ENCODE measurements at places on chromosomes 2 and 18.
A peak's percentile ranks its signal among the peaks of the same experiment; 100 is the strongest.

DNA sequence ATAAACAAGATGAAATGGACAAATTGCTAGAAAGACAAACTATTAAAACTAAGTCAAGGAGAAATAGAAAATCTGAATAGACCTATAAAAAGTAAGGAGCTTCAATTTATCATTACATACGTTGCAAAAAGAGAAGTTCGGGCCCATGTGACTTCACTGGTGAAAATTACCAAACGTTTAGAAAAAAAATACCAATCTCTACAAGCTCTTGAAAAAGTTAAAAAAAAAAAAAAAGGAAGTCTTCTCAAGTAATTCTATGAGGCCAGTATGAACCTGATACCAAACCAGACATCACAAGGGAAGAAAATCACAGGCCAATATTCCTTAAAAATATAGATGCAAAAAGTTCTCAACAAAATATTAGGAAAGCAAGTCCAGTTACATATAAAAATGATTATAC, 20.2 kb upstream of the ACVR2A start:
- DNase-seq = no peak

DNA sequence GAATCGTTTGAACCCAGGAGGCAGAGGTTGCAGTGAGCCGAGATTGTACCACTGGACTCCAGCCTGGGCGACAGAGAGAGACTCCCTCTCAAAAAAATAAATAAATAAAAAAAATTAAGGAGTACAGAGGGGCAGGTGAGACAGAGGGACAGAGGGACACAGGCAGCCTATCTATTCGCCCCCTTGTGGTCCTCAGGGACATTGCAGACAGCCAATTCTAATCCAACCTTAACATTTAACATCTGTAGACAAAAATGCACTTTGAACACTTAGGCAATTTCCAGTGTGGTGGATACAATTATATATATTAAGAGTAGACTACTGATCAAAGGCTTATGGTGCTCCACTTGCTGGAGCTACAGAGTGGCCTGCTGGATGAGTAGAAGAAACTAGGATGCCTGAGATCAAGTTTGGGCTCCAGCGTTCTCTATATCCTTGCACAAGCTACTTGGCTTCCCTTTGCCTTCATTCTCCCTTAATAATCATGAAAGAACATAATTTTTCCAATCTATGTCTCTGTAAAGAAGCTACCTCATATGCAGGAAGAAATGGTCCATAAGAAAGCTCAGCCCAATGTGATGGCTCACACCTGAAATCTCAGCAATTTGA, 8.2 kb upstream of the SMARCAL1 start:
- DNase-seq = no peak

- DNase-seq = no peak
Measured at GRCh38 chr2:120709608-120710041, 26.0 kb upstream of the GLI2 start.

DNA sequence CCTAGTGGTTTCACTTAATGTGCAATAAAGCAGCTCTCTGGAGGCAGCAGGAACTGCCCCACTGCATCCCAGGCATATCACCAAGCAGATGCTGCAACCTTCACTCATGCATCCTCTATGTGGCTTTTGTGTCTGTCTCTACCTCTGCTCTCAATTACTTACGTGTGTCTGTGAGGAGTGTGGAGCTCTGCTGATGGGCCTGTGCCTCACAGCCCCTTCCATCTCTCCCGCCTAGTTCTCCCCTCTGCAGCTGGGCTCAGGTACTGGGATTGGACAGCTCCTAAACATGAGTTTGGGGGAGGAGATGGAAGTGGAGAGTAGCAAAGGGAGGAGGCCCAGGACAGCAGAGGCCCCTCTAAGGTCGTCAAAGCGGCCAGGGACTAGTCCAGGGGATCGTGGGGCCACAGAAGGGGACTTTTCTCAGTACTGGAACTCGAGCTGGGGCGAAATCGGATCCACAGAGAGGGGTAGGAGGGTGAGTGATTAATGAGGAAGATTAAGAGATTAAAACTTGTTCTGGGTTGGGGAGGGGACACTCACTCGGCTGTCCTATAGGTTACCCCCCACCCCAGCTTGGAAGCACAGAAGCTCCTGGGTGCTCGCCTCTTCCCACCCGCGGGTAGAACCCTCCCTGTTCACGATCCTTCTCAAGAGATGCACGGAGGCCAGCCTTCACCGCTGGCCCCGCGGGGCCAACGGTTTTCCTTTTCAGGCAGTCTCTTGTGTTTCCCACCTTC, 2.1 kb upstream of the LBX2 start:
- no peak for DNase-seq

DNA sequence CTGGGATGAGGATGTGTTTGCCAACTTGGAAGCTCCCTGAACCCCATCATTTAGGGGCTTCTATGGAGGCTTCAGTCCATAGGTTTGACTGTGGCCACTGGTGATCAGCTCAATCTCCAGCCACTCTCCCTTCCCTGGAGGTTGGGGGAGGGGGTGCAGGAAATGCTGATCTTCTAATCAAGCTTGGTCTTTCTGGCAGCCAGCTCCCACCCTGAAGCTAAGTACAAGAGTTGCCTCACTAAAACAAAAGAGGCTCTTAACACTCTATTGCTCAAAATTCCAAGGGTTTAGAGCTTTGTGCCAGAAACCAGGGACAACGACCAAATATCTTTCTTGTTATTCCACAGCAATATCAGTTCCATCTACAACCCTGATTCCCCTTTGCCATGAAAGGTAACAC, 19.4 kb upstream of the MPPE1 start:
- no peak for DNase-seq

DNA sequence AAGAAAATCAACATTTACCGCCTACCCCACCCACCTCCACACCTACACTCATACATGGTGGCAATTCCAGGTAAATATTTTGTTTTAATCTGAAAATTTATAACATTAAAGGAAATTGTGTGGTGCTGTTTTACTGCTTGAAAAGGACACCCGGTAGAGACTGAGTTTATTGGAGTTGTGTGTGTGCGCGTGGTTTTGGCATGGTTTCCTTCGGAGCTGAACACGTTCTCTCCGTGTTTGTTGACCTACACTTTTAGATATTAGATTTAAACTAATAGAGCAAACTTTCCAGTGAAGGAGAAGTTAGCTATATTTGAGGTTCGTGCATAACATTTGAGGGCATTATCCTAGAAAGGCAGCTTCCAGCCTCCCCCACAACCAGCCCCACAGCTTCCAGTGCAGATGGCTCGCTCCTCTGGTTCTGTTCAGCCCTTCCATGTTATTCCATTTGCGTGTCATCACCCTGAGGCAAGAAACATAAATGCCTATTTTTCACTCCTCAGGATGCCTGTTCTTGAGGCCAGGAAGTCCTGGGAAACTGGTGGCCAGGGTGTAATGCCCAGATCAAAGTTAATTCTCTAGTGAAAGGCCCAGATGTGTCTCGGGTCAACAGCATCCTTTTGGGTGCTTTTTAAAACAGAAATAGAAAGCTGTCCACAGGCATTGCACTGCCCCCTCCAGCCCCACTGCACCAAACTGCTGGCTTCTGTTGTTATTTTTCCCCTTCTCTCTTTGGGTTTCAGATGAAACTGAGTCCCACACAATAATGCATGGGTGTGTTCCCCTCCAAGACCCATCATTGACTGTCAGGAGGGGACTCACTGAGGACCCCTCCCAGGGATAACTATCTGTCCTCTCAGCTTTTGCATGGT, 190.2 kb downstream of the SETBP1 start:
- DNase-seq = no peak

- DNase-seq = no peak
Measured at GRCh38 chr2:19120181-19120580, 238.2 kb downstream of the OSR1 start.

DNA sequence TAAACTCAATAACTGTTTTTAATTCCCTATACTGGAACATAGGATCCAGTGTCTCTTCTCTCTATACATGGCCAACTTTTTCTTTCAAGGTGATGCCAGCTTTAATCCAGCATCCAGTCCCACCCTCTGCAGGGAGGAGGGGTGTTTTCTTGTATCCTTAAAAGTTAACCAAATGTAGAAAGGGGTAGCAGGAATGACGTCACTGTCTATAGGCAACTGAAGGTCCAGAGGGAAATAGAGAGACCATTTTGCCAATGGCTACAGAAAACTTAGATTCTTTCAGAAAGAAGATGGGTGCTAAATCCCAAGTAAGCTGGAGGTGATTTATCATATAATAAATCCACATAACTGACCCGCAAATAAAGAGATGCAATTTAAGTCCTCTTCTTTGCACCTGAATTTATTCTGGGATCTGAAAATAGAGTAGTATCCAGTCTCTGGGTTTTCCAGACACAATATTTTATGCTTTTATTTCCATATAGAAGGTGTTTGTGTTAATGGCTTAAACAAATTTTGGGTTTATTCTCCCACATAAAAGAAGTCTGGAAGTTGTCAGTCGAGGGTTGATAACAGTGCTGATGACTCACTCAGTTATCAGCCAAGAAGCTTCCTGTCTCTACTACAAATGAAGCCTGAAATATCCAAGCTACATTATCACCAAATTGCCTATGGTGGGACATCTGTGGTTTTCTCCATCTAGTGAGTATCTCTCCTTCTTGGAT, 5.7 kb upstream of the DNER start:
- no peak for DNase-seq

- no peak for DNase-seq
Measured at GRCh38 chr2:231800493-231801091, 14.3 kb downstream of the COPS7B start.

GRCh38 chr2:85439986-85440385, 21.5 kb downstream of the SH2D6 start:
- DNase-seq = no peak

- no peak for DNase-seq
Measured at GRCh38 chr2:7467782-7468447, 550.7 kb downstream of the RNF144A start.

GRCh38 chr18:75125382-75126331, 83.3 kb downstream of the PTGR3 start:
- DNase-seq = no peak

DNA sequence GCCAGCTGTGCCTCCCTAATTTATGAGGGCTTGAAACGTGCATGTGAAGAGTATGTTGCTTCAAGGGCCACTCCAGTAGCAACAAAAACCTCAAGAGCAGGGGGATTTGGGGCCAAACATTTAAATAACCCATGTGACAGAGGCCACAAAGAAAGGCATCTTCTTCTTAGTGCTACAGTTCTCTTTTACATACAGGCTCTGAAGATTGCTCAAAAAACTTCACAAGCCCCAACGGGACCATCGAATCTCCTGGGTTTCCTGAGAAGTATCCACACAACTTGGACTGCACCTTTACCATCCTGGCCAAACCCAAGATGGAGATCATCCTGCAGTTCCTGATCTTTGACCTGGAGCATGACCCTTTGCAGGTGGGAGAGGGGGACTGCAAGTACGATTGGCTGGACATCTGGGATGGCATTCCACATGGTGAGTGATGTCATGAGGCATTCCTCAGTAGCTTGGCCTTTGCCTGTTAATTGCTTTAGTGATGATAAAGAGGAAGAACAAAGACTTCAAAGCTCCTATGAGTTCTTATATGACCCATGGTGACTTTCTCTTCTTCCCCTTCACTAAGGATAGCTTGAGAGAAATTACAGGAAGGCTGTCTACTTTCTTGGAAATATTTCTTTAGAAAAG, 40.1 kb downstream of the NRP2 start:
- DNase-seq = peak; percentile 26

GRCh38 chr2:78718473-78718872, 307.0 kb upstream of the REG3G start:
- no peak for DNase-seq

DNA sequence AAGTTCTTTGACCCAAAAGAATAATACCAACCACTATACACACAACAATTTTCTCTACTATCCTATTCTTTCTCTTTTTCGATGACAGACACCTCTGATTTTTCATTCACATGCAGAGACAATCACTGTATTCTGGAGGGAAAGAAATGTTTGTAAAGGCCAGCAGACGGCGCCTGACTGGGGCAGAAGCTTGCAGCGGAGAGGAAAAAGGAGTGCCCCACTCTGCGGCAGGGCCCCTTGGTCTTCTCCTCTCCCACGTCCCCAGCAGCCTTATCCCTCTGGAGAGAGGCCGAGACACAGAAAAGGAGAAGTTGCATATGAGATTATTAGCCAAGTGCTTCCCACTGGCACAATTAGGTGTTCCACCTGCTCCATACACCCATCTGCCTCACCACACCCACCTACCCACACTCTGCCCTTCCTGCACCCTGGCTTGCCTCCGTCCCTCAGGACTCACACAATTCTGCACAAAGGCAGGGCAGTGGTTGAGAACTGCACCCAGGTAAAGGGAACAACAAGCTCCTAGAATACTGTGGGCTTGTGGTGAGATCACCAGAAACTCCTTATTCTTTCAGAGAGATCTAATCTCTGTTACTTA, 687.3 kb downstream of the NRXN1 start:
- DNase-seq = no peak

DNA sequence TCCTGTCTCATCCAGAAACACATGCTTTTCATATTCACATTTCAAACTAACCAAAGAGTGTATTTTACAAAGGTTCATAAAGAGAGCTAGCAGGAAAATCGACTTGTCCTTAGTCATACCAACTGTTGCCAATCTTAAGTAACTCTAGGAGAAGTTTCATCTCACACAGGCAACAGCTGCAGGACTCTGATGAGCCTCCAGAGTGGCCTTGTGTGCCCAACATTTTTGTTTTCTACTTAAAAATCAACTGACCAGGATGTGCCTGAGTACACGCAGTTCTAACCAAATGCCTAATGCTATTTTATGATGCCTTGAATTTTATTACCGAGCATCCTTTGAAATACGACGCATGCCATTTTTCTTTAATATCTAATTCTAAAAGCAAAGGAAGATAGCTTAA, 595.9 kb upstream of the LRRTM4 start:
- no peak for DNase-seq

DNA sequence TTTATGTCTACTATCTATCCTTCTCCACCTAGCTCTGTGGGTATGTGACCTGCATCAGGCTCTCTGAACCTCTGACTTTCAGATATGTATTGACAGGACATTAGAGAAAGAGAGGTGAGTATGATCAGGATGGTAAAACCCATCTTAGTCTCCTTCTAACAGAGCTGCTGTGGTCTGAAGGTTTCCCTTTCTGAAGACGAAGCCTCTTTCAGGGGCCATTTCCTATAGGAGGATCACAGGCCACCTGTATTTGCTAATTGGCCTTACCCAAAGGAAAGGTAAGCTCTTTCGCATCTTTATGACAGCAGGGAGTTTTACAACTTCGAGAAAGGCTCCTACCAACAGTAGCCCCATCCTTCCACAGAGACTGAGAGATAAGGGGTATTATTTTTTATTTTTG, 442.9 kb downstream of the KCNJ3 start:
- no peak for DNase-seq

GRCh38 chr2:147473075-147473474, 371.8 kb upstream of the ACVR2A start:
- DNase-seq = no peak

Measured in memory B cell (primary cell).